NCI-H748 treated with DMSO at 0.1 percent for 48 hours (cell line): ENCODE measurements at places on chromosomes 3 and 15.

DNA sequence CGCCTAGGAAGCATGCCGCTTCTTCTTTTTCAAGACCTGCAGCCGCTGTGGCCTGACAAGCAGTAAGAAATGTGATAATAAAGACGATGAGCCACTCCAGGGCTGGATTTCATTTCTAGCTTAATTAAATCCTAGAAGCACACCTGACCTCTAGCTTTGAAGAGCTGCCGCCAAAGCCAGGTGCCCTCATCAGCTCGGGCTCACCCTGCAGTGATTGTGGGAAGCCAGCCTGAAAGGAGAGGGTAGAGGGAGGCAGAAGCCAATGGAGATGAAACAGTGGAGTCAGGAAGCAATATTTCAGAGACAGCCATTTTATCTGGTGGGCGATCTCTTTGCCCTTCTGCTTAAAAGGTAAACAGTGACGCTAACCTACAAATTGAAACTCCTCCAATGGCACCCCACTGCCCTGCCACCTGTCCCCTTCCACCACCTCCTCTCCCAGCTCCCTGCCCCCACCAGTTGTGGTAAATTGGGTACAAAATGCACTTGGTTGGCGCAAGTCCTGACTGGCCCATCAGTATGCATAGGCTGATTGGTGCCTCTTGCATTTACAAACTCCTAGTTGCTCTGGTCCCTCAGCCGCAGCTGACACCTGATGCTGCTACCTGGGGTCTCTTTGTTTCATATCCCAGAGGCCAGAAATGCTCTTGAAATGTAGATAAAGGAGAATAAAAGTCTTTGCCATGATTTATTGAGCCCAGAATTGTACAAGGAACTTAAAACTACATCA, 385.3 kb downstream of the PDCD6IP start:
- peak; percentile 90 for DNase-seq

DNA sequence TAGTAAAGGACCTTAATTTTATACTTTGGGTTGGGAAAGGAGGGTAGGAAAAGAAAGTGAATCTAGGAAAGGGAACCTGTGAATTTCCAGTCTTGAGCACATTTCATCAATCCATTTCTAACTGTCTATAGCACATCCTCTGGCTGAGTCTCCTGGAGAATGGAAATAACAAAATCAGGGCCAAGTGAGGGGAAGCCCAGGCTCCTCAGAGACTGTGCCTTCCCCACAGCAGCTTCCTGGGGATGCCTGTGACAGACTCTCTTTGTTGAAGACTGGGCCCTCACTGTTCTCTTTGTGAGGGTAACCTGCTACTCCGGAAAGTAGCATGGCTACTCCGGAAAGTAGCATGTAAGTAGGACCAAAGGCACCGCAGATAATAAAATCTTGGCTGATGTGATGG, 22.6 kb upstream of the CSPG5 start:
- no peak for DNase-seq

DNA sequence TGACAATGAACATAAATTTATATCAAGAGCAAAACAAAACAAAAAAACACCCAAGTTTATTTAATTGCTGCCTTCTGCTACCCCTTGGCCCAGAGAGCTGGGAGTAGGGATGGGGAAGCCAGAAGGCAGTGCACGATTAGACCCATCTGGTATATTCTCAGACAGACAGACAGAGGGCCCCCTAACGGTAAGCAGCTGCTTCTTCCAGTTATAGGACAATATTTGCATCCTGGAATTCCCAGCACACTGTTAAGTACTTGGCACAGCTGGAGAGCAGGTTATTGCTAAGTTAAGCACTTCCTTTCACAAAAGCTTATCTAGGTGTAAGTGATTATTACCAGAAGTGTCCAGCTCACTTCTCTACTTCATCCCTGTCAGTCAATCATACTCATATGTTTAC, 39.3 kb downstream of the C2CD4B start:
- DNase-seq, result peak; percentile 78

DNA sequence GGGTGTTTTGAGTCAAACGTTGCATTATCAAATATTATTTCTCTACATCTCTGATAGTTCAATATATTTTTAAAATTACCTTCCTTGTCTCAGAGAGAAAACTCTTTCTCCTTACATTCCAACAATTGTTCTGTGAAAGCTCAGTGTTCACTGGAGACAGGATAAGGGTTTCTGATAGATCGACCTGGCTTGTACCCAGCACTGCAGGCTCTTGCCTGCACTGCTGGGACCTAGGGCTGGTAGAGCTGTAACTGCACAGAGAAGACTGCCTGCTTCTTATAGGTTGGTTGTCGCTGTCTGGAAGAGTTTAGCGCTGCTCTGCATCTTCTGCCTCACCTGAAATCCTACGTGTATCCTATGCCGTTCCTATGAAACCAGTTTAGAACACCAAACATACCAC, 249.9 kb upstream of the LRTM1 start:
- no peak for DNase-seq

GRCh38 chr15:84750583-84751092, 2.2 kb downstream of the ZNF592 start:
- DNase-seq, result no peak

GRCh38 chr3:39453134-39453533, 14.3 kb upstream of the MOBP start:
- DNase-seq, result no peak

DNA sequence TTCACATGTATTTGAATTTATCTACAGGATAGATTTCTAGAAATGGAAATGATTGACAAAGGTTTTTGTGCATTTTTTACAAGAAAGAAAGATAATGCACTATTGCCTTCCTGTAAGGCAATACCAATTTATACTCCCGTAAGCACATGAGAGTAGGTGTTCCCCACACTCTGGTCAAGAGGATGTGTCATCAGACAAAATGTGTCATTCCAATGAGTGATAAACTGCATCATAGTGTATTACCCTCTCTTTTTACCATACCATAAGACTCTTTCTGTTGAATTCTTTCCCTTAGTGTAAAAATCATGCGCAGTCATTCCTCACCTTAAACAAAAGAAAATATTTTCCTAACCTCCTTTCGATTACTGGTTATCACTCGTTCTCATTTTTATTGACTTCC, 251.0 kb downstream of the ROBO1 start:
- no peak for DNase-seq

DNA sequence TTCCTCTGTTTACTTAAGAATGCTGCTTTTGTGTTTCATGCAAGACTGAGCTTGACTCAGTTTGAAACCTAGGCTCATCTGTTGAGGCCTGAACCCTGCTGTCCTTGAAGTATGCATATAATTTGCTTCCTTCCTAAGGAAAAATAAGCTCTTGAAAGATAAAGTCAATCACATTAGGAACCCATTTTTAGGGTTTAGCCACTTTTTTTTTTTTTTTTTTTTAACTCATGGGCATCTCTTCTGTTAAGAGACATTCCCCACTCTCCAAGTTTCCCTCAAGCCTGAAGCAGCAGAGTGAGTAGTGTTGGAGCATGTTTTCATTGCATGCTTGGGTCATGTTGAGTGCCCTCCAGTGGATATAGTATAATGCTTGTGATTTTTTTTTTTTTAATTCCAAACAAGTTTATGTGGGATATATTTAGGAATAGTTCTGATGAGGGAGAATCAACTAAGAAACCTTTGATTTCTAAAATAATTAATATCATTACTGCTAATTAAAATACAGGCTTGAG, 3.6 kb downstream of the CTNNB1 start:
- no peak for DNase-seq

DNA sequence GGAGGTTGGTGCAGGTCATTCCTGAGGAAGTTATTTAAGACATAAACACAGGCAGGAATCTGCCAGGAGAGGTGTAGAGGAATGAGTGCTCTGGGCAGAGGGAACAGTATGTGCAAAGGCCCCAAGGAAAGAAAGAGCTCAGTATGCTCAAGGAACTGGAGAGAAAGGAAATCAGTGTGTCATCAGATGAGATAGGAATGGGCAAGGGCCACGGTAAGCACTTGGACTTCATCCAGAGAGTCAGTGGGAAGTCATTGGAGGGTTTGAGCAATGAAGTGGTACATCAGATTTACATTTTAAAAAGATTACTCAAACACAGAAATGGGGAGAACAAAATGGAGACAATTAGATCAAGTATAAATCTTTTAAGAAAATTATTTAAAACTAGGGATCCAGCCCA, 272.2 kb downstream of the ADAMTSL3 start:
- DNase-seq, result no peak

GRCh38 chr3:69775751-69776150, 36.5 kb downstream of the MITF start:
- no peak for DNase-seq

GRCh38 chr3:113268311-113268710, 57.0 kb downstream of the BOC start:
- DNase-seq, result no peak
